ENCODE measurements at places on chromosomes 7 and 10.

DNA sequence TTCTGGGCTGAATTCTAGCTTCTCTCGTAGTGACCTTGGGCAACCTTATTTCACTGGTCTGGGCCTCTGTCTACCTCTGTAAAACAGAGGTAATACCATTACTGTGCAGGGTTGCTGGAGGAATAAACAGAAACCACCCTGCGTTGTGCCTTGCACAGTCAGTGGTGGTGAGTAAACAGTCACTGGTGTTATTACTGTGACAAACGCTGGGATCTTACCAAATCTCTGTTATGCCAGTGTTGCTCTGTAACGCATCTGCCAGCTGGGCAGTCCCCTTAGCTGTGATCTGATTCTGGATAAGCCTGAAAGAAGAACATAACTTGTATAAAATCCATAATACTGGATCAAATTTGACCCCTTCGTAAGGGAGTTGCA is 49.4 kb downstream of the NOD1 start:
- DNase-seq, result no peak

DNA sequence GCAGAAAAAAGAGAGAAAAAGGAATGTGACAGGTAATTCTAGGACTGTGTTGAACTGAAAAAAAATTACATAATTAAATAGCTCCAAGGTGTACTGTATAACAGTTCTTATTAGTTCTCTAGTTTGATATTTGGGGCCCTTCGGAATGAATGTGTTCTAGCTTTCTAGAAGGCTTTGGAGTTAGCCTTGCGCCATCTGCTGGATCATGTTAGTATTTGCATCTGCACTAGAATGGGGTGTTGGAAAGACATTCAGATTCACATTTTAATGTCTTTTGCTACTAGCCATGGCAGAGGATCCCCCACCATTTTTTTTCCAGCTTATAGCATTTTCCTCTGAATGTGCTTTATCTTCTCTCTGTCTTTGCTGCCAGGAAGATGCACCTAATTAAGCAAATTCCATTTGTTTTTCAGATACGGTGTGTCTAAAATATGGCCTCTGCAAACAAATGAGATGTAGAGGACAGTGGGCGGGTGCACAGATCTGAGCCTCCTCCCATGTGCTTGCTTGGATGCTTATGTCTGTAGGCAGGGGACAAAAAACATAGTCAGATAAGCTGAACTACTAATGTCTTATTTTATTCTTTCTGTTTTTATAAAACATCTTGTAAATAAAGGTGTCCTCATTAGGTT is 238.5 kb downstream of the PHF14 start:
- peak; percentile 48 for DNase-seq

GRCh38 chr10:43166207-43166879 is 28.1 kb downstream of the CSGALNACT2 start:
- DNase-seq, result no peak

GRCh38 chr10:78684947-78685346 is 383.8 kb upstream of the ZMIZ1 start:
- no peak for DNase-seq

GRCh38 chr10:111452153-111452552 is 375.3 kb downstream of the ADRA2A start:
- DNase-seq, result no peak

DNA sequence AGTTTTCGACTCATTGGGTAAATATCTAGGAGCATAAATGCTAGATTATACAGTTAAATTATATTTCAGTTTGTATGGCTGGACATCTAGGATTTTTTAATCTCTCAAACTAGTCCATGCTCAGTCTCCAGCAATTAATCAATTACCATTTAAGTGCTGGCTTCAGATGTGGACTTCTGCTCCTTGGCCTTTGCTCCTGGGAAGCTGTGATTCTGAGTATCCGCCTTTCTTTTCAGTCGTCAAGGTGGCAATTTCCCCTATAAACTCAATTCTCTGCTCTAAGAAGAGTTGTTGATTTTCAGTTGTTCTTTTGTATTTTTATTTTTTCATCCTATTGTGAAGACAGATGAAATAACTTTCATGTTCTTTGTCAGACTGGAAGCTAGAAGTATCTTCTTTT is 23.7 kb downstream of the TFPI2 start:
- no peak for DNase-seq
